ENCODE measurements at places on chromosomes 6 and 20.

DNA sequence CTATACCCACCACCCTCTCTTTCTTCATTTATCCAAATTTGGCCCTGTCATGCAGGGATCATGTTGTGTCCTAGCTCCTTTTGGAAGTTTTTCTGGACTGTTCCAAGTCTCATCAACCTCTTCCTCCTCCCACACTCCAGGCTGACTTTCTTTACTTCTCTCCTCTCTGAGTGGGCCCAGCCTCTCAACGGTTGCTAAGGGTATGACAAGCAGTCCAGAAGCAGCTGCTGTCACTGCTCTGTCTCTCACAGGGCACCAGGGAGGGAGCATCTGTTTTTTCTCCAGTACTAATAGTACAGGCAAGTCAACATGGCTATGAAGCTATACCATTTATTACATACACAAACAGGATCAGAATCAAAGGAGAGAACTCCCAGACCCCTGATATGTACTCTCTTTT lies 8.2 kb downstream of the NT5DC1 start:
- no peak for DNase-seq

GRCh38 chr6:163017801-163018200 lies 290.0 kb downstream of the PACRG start:
- no peak for DNase-seq

GRCh38 chr20:35617397-35618262 lies 2.0 kb downstream of the SPAG4 start:
- no peak for DNase-seq

DNA sequence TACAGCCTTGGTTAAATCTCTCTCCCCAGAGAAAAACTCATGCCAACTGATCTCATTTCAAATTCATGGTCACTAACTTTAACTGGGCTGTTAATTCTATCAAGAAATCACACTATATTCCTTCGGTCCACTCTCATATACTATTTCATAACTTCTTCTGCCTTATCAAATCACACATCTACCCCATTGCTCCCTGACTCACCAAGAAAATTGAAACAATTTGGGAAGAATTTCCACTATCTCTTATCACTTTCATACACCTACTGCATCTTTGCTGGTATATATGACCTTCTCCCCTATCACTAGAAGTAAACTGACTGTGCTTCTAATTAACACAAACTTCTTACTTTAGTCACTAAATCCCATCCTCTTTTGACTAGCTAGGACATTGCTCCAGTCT lies 102.3 kb downstream of the FILIP1 start:
- DNase-seq, result no peak

GRCh38 chr6:15023448-15023847 lies 222.4 kb upstream of the JARID2 start:
- no peak for DNase-seq

DNA sequence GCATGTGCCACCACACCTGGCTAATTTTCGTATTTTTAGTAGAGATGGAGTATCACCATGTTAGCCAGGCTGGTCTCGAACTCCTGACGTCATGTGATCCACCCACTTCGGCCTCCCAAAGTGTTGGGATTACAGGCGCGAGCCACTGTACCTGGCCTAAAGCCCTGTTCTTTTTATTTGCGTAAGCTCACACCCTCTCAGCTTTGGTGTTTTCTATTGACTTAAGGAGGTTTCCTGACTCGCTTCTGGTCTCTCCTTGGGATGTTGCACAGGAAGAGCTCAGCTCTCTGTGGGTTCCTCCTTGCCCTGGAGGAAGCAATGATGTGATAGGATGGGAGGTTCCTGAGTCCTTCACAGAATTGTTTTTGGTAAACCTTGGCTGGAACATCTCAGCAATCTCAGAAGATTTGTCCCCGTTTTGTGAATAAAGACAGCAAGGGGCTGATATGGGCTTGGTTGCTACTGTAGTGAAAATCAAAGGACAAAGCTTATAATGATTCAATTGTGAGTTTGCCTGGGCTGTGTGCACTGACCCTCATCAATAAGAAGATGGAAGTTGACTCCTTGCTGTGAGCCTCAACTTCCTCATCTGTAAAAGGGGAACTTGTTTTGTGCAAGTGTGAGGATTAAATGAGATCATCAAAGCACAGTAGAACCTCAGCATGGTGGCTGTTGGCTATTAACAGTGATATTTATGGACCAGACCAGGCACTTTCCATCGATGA lies 27.0 kb downstream of the TOX2 start:
- no peak for DNase-seq

DNA sequence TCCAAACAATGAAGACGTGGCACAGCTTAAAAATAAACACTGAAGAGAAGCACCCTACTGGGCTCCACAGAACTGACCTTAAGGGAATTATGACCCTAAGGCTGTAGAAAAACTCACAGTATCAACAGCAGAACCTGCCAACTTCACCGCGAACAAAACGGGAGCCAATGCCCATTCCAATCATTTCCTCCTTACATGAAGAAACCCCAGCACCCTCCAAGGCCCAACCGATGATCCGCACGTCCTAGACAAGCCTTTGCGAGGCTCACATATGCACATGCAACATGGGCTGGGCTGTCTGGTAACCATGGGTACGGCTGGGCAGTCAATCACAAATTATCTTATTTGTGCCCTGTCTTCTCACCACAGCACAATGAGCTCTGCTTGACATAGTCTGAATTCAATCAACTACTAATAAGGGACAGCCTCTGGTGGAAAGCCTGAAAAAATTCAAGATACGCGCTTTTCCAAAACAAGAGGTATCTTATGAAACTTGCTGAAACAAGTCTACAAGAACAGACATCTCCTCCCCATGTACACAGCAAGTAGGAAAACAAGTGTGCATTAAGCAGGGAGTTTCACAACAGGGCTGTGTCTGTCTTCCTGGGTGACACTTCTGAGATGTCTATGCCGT lies 1.7 kb downstream of the DIDO1 start:
- no peak for DNase-seq

- no peak for DNase-seq
Observed at GRCh38 chr20:47551841-47552240, 50.2 kb downstream of the NCOA3 start.

GRCh38 chr20:8271727-8272126 lies 139.7 kb downstream of the PLCB1 start:
- no peak for DNase-seq

DNA sequence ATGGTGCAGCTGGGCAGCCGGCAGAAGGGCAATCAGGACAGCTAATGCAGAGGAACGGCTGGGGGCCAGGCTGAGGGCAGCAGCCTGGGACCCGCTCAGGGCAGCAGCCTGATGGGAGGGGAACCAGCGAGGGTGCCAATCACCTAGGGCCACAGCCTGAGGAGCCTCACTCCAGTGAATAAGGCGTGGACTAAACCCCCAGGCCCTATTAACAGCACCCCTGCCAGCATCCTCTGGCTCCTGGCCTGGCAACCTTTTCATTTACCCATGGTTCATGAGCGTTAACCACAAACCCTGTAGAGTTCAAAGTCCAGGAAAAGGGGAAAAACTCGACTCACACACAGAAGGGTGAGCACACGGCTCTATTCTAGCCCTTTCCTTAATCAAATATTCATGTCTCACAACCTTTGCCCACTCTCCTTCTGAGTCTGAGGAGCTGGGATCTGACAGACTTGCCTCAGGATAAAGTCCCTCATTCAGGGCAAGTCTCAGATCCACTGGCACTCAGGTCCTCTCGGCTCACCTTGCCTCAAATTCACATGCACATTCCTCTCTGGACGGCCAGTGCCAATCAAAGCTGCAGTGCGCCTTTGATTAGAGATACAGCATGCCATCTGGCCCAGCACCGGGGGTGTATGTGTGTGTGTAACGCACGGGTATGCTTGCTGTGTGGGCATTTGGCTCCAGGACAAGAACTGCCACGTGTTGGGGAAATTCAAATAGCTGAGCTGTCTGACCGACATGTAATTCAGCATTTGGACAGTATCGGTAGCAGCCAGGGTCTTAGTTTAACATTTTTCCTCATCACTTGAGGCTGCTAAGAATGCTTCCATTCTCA lies 86.9 kb upstream of the TRAF3IP2 start:
- DNase-seq, result no peak

GRCh38 chr20:32796981-32797451 lies 22.7 kb upstream of the MAPRE1 start:
- DNase-seq, result no peak

GRCh38 chr20:20929341-20929740 lies 176.8 kb downstream of the LINC00237 start:
- no peak for DNase-seq

- DNase-seq, result no peak
Observed at GRCh38 chr6:170174771-170175643, 115.9 kb downstream of the DLL1 start.

DNA sequence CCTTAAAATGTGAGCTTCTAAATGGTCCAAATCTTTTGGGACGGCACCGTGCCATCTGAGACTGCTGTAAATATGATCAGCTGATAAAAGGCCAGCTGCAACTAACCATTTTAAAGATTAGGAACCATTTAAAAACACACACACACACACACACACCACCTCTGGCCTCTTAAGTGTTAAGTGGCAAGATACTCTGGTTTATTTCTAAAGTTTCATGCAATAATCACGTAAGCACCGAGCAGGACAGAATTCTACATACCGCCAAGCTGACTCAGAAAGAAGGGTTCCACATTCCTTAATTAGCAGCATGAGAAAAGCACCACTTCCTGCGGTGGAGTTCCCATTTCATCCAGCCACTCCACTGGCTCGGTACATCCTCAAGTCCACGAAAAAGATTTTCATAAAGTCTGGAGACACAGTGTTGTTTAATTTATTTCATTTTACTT lies 17.8 kb upstream of the ZNF217 start:
- no peak for DNase-seq

DNA sequence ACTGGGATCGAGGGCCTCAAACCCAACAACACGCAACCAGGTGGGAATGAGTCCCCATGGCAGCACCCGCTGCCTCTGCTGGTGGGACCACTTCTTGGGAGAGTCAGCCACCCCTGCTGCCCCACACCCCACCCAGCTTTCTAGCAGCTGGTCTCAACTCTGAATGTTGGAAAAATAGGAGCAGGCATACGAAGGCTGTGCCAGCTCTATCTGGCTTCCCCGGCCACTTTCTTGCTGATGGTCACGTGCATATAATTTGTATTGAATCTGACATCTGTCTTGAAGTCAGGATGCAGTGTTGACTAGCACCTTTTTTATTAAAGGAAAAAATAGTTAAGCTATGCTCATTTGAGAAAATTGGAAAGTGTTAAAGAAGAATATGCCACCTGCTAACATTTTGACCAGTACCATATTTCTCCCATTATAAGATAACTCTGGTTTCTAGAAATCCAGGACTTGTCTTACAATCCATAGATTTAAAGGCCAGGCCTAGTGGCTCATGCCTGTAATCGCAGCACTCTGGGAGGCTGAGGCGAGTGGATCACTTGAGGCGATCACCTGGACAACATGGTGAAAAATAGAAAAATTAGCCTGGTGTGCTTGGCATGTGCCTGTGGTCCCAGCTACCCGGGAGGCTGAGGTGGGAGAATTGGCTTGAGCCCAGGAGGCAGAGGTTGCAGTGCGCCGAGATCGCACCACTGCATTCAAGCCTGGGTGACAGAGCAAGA lies 26.9 kb upstream of the MAPRE1 start:
- DNase-seq, result no peak

- DNase-seq, result no peak
Observed at GRCh38 chr20:6848041-6848440, 80.6 kb downstream of the BMP2 start.

DNA sequence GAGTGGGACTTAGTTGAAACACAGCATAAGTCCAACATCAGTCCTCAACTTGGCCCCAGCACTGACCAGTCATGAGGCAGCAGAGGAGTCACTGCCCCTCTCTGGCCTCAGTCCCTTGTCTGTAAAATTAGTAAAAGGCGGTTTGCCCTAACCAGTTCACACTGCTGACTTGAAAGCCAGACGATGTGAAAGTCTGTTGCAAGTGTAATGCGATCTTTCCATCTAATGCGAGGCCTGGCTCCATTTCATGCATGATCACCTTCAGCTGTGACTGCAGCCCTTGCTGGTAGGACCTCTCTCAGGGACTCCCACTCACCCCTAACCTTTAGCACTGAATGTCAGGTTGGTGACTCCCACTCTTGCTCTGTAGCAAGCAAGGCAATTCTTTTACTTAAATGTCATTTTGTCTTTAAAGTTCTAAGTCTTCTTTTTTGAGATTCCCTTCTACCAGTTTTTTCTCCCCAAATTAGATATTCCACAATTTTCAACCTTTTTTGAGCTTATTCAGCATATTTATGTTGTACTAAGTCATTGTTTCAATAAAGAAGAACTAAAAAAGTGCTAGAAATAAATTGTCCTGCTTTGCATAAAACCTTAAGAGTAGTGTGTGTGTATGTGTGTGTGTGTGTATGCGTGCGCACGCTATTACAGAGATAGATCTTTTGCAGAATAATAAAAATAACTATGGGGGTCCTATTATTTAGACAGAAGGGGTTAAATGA lies 245.5 kb downstream of the PACRG start:
- DNase-seq, result no peak

DNA sequence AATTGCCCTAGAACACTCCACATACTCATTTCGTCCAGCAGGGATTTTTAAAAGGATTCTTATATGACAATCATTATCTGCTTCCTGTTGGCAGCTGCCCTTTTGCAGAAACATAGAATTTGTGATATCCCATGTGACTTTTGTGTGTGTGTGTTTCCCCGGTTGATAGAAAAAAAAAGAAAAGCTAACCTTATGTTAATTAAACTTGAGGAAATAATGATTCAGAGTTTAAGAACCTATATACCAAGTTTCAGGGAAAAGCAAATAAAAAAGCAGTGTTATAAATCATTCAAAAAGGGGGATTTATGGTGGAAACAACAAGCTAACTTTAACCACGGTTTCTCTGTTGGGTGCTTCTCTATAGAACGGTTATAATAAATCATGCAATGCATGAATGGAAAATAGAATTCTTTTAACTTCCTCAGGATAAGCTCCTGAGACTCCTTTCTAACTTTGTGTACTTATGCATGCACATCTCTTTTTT lies 826.9 kb upstream of the EYS start:
- DNase-seq, result no peak
